ACHN (cell line): ENCODE measurements at places on chromosomes 7 and 10.

- no peak for DNase-seq
Measured at GRCh38 chr7:129535896-129536295, 33.6 kb downstream of the SMKR1 start.

DNA sequence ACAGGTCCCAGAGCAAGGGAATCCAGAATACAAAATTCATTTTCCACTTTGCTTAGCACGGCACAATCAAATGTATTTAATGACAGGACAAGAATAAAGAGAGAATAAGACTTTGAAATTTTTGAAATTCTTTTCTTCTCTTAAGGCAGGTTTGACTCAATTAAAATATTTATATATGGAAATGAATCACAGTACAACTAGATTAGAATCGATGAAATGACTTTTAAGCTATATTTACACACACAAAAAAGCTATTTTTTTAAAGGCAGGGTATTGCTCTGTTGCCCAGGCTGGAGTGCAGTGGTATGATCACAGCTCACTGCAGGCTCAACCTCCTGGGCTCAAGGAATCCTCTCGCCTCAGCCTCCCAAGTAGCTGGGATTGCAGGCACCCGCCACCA is 265.4 kb upstream of the SLC26A5 start:
- DNase-seq, result no peak

DNA sequence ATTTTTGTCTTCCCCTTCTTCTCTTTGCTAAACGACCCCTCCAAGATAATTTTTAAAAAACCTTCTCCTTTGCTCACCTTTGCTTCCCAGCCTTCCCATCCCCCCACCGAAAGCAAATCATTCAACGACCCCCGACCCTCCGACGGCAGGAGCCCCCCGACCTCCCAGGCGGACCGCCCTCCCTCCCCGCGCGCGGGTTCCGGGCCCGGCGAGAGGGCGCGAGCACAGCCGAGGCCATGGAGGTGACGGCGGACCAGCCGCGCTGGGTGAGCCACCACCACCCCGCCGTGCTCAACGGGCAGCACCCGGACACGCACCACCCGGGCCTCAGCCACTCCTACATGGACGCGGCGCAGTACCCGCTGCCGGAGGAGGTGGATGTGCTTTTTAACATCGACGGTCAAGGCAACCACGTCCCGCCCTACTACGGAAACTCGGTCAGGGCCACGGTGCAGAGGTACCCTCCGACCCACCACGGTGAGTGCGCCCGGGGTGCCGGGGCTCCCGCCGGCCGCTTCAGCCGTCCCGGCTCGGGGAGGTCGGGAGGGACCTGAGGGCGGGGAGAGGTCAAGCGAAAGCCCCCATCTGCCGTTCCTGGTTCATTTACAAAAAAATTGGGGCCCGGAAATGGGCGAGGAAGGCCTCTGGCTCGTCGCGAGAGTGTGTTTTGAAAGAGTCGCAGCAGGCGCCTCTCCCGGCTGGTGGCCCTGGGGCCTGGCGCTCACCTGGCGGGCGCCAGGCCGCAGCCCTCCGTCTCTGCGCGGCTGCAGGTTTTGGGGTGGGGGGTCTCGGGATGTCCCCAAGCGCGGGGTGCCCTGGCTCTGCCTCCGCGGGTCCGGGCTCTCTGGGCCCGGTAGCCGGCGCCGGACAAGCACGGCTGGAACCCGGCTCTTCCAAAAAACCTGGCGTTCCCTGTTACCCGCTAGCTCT is 1.2 kb downstream of the GATA3 start:
- no peak for DNase-seq

- DNase-seq, result peak; percentile 97
Measured at GRCh38 chr10:75401569-75402485, at the start of gene ZNF503. Gene ZNF503, minus strand, starts transcription at chr10:75401764. Its CDS starts 345 bp downstream, at chr10:75401419.
